Left cardiac atrium (tissue), 4 donors: ENCODE measurements at places on chromosomes 2 and 18.

DNA sequence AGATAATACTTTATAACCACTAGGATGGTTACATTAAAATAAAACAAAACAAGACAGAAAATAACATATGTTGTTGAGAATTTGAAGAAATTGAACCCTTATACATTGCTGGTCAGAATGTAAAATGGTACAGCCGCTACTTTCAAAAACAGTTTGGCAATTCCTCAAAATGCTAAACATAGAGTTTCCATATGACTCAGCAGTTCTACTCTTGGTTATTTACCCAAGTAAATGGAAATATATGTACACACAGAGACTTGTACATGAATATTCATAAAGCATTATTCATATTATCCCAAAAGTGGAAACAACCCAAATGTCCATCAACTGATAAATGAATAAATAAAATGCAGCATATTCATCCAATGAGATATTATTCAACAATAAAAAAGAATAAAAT lies 92.5 kb upstream of the LRATD1 start:
- no peak for DNase-seq

- no peak for DNase-seq
These were observed 85.7 kb downstream of the COPS8 start for GRCh38 chr2:237171396-237171795.

DNA sequence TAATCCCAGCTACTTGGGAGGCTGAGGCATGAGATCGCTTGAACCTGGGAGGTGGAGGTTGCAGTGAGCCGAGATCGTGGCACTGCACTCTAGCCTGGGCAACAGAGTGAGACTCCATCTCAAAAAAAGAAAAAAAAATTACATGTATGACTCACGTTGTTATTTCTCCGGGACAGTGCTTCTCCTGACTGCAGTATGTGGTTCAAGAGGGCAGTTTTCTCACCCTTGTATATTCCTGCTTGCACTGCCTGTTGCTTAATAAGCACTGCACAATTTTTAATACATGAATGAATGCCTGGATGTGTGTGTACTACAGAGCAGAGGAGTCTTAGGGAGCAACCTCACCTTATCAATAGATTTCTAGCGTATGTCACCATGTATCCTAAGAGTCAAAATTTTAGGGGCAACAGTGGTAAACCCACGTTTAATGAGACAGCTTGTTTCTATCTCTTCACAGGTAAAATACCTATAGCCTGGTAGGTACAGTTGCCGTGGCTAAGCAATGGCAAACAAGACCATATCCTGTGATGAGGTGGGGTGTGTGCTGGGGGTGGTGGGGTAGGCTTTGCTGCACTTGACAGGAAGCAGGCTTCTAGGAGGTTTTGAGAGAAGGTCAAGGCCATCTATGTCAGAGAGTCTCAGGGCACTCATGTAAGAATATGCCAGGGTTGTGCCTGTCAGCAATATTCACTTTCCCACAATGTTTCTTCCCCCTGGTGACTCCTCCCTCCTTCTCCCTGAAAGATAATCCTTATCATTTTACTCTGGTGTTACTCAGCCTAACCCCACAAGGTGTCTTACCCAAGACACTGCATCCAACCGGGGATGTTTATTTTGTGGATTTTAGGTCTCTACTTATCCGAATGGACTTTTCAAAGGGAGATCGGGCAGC lies 36.9 kb upstream of the MEX3C start:
- DNase-seq: no peak

DNA sequence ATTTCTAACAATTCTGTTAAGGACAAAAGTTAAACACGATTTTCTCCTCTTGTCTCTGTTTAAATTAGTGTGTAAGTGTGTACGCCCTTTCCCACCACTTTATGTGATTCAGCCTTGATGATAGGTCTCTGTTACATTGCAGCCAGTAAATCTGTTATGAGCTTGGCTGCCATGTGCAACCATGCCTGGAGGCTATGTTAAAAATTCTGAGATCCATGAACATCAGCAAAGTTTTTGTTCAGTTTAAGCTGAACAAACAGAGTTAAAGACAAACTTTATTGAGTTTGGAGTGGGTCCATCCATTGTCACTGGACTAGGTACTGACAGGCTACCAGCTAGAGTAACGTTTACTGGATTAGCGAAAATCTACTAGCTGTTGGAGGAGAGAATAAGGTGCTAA lies 110.4 kb downstream of the NCKAP5 start:
- DNase-seq: no peak

- DNase-seq: no peak
These were observed 66.0 kb upstream of the MYCN start for GRCh38 chr2:15874321-15874720.

DNA sequence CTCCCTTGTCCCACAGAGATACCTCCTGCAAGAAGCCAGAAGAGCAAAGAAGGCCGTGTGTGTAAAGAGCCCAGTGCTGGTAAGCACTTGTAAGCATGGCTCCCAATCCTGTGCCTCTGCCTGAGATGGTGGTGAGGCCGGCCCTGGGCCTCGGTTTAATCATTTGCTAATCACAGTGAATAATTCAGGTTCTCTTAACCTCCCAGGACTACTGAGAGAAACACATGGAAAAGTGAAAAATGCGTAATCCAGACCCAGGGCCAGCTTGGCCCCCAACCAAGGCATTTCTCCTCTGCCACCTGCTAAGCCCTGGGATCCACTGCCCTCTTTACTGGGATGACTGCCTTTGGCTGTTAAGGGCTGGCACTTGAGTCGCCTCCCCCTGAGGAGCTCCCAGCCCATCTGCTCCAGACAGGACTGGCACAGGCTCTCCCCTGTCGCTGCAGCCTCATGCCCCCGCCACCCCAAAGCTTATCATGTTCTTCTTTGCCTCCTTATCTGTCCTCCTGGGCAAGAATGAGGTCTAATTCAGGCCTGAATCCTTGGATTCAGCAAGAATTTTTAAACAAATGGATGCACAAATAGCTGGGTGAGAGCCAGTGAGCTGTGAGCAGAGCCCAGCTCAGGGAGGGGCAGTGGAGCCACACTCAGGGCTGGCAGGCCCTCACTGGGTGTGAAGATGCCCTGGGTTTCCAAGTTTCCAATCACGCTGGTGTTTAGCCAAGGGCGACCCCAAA lies 193.9 kb upstream of the HS6ST1 start:
- DNase-seq: no peak

DNA sequence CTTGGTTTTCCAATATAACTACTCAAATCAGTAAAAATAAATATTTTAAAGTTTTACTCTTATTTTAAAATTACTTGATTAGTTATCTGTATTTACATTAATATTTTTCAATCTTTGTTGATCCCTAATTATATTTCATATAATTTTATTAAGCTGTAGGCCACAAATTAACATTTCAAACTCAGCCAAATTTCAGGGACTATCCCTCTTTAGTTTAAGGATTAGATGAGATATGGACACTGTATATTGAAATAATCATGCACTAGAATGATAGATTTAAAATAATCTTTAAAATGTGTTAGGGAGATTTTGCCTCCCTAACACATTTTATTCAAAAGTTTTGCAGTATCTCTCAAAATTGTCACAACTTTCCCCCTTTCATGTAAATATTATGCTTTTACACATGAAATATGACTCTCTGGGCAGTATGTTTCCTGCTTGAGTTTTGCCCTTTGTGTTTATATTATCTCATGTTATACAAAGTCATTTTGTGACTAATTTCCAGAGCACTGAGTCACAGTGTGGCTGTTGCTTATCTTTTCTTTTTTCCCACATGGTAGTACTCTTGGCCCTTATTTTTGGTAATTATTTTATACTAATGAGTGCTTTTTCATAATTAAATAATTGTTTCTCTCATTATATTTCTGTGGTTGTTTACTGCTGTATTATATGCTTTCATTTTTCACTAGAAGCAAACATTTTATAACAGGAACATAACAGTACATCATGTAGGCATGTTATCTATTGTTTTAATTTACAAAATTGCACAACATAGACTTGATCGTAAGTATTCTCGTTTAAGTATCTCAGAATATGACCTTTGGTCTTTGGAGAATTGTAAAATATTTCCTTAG lies 1.2 kb downstream of the TFPI start:
- no peak for DNase-seq

GRCh38 chr2:42928692-42929545 lies 136.5 kb upstream of the HAAO start:
- DNase-seq: peak; percentile 24

DNA sequence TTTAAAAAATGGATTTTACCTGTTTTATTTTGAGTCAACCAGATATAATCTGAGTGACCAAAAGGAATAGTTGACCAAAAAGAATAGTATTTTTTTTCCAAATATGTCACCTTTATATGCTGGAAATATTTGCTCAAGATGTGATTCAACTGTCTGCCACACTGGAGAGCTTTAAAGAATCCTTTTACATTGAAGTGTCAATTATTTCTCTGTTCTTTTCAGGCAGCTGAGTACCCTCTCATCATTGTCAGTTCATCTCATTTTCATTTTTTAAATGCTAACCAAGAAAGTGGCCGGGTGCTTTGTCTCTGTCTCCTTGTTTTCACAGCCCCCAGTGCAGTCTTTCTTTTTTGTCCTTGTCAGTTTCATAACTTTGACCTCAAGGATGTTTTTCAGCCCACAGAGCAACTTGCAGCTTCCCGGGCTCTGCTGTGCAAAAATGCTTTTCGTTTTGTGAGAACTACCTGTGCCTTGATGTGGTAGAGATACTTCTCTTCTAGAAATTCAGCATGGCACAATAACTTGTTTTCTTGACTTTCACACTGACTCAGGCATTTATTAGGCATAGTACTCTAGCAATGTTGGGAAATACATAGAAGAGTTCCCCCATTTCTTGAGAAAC lies 23.4 kb upstream of the CERS6 start:
- DNase-seq: no peak

DNA sequence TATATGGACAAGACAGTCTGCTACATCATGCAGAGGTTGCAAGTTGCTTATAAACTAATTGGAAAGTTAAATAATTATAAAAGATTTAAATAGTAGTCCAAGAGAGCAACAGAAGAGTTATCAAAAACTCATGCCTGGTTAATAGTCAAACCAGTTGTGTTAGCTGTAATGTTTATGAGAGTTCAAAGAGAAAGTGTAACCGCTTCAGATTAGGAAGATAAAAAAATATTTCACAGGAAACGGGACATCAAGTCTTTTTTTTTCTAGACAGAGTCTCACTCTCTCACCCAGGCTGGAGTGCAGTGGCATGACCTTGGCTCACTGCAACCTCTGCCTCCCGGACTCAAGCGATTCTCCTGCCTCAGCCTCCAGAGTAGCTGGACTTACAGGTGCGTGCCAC lies 34.6 kb upstream of the RNF125 start:
- DNase-seq: no peak

DNA sequence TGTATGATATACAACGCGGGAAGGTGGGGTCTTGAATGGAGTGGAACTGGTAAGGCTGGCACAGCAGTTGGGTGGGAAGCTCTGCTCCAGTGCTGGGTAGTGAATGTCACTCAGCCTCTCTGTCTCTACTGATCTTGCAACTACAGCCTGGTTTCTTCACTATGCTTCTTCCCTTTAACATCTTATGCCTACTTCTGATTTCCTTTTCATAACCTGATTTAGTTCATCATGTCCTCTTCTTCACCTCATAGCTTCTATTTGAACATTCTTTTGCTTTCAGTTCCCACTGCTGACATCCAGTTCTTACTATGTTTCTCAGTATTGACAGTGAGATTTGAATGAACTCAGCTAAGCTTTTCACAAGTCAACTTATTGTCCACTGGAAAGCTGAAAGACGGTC lies 286.2 kb downstream of the ARL6IP6 start:
- DNase-seq: no peak

GRCh38 chr2:179311101-179311500 lies 46.5 kb upstream of the SESTD1 start:
- DNase-seq: no peak

GRCh38 chr18:51191128-51191717 lies 6.3 kb downstream of the MEX3C start:
- DNase-seq: no peak
